ENCODE measurements at places on chromosomes 1 and 21.

- DNase-seq = no peak
Observed at GRCh38 chr1:185627761-185628501, 106.3 kb upstream of the HMCN1 start.

DNA sequence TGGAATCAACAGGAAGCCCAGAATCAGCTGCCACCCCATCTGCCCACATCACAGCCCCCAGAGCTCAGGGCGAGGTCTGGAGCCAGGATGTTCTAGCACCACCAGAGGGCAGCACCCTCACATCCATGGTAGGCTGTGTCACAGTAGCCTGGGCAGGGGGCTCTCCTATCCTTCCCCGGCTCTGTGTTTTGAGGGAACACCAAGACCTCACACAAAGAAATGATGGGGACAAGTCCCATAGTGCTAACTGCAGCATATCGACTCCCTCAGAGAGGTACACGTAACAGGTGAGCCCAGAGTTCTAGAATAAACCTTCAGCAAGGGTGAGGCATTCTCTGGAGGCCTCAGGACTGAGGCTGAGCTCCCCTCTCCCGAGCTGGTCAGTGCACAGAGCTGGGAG lies 2.3 kb upstream of the KCNC4 start:
- DNase-seq = peak; percentile 36

- peak; percentile 68 for DNase-seq
Observed at GRCh38 chr1:219278288-219278687, 104.6 kb downstream of the LYPLAL1 start.

GRCh38 chr1:165958306-165958705 lies 130.9 kb downstream of the UCK2 start:
- DNase-seq = no peak

DNA sequence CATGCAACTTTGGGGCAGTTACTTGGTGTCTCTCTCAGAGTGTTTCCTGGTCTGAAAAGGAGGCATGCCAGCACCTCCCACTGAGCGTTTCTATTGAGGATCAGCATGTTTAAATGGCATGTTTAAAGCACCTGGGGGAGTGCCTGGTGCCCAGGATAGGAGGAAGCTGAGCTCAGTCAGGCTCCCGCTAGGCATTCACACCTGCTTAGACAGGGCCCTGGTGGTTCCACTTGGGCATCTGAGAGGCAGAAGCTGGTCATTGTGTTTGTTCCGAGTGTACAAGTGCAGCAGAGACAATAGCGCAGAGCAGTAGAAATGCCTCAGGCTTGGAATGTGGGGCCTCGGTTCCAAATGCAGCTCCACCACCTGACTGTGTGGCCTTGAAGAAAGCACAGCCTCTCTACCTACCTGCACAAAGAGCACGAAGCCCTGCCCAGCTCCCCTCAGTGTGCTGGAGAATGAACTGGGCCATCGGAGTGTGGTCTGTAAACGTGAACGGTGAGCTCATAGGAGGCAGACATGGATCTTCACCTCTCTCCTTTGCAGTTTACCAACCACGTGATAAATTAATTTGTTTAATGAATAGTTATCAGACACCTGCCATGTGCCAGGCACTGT lies 20.3 kb upstream of the TMEM222 start:
- no peak for DNase-seq

DNA sequence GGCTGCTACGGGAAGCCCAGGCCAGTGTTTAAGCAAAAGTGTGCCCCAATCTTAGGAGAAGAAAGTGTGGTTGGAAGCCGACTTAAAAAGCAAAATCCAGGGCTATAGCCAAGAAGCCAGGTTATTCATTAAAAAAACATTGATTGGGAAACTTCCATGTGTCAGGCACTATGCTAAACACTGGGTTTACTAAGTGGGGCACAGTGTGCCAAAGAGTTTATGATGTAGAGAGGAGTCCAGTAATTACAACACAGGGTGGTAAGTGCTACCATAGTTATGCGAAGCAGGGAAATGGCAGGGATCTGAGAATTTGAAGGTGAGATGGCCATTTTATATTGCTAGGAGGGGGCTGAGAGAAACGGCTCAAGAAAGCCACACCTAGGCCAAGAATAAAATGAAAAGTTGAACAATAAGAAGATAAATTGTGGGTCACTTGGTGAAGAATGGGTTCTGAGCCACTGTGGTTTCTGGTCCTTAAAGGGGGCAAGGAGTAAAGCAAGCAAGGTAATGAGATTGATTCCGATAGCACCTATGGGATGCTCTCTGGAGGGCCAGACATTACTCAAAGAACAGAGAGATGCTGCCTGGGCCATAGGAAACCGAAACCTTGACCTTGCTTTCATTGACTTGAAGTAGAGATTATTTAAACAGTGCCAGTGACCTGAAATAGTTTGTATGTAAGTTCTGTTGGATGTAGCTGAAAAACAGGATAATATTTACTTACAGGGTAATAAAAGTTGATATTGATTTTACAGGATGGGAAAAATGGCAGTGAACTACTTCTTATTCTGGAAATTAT lies 177.8 kb downstream of the GIPC2 start:
- DNase-seq = no peak

GRCh38 chr1:89780721-89781120 lies 40.1 kb upstream of the LRRC8D start:
- DNase-seq = peak; percentile 55

GRCh38 chr1:199931666-199932377 lies 95.7 kb upstream of the NR5A2 start:
- peak; percentile 6 for DNase-seq

GRCh38 chr21:37653201-37653600 lies 263.1 kb downstream of the KCNJ6 start:
- no peak for DNase-seq

- no peak for DNase-seq
Observed at GRCh38 chr21:36757196-36757595, 58.3 kb downstream of the SIM2 start.

GRCh38 chr1:3086272-3086974 lies 17.4 kb downstream of the PRDM16 start:
- DNase-seq = no peak

DNA sequence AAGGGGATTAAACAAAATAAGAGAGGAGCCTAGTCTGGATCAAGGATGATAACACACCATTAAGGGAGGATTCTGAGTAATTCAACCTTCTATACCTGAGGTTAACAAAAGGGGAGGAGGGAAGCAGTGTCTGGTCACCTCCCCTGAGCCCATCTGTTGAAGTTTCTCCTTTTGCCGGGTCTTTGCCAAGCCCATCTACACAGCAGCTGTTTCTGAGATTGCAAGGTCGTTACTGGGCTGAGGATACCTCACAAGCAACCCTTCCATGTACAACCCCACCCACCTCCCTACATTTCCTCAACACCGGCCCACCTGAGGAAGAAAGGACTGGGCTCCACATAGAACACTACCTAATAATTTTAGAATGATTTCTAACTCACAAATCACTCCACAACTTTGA lies 26.3 kb downstream of the LRRC52 start:
- no peak for DNase-seq

GRCh38 chr1:153598309-153599172 lies 14.4 kb downstream of the S100A16 start:
- peak; percentile 58 for DNase-seq

GRCh38 chr1:50559421-50559820 lies 136.2 kb upstream of the DMRTA2 start:
- DNase-seq = no peak

GRCh38 chr1:117672756-117673155 lies 66.9 kb downstream of the TENT5C start:
- DNase-seq = no peak

DNA sequence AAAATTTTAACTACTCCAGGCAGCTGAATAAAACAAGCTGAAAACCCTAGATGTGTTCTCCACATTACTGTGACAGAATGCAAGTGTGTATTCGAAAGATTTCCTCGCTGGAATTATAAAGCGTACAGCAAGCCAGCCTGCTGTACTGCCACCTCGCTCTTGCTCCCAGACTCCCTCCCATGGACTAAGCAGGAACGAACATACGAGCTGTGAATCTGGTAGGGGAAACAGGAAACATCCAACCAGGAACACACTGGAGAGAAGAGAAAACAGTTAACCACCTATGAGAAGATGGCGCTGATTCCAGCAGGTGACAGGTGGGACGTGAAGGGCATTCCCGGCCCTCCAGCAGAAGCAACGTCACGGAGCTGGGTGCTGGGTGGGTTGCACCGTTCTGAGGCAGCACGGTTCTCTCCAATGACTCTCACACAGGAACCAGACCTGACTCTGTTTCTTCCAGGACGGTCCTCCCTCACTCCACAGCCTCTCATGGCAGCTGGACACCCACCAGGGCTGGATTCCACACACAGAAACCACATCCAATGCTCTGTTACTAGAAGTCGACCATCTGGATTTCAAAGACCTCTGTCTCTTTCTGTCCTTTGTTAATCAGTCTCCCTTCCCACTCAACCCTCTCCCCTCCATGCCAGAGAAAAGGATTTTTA lies 219.2 kb downstream of the RERE start:
- DNase-seq = peak; percentile 73
